ENCODE measurements at places on chromosomes 12 and 14.

GRCh38 chr12:47977046-47977771, 13.8 kb downstream of the TMEM106C start:
- no peak for DNase-seq

- no peak for DNase-seq
Measured at GRCh38 chr14:105864651-105865265, 338.4 kb downstream of the TMEM121 start.

GRCh38 chr14:83017296-83017695, 1483.6 kb upstream of the SEL1L start:
- DNase-seq: no peak

GRCh38 chr14:77556946-77557345, 58.3 kb upstream of the ISM2 start:
- DNase-seq: no peak

DNA sequence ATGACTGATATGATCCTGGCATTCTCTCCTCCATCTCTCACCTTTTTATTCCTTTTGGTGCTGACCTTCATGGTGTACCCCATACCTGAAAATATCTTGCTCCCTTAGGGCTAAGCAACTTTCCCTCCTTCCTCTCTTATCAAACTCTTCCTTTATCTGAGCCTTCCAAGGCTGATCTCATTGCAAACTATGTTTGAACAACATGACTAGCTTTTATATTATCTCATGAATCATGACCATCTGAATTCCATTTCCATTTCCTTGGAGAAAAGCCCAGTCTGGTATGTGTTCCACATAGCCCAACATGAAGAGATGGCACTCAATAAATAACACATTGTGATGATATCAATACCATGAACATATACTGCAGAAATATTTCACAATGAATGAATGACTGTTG, 111.6 kb downstream of the TSPAN8 start:
- no peak for DNase-seq

DNA sequence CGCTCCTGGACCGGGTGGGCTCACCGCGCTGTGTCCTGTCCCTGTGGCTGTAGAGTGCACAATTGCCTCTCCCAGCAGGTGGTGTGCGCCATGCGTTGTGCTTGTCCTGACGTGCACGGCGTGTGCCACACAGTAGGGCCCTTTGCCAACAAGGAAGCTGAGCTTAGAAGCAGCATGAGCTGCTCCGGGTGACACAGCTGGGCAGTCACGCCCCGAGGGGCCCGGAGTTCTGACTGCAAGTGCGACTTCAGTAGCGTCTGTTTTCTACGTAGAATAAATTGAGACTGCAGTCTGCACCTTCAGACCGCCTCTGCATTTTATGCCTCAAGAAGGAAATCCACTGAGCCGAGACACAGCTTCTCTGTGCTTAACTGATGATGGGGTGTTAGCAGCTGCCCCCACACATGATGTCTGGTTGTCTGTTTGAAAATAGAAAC, 81.6 kb downstream of the ADGRD1 start:
- DNase-seq: no peak

GRCh38 chr12:125487336-125487735, 422.1 kb downstream of the AACS start:
- no peak for DNase-seq

DNA sequence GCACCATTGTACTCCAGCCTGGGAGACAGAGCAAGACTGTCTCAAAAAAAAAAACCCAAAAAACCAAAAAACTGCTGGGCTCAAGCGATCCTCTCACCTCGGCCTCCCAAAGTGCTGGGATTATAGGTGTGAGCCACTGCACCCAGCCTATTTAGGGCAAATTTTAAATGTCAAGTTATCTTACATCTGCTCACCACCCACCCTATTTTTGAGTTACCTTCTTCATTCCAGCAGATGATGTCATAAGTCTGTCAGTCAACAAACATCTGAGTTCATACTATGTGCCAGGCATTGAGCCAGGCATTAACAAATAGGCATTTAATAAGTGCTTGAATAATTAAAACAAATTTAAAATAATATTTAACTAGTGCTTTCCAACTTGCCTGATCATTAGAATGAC, 21.5 kb downstream of the BATF start:
- DNase-seq: no peak

- DNase-seq: no peak
Measured at GRCh38 chr12:131135311-131135785, 181.6 kb downstream of the ADGRD1 start.

DNA sequence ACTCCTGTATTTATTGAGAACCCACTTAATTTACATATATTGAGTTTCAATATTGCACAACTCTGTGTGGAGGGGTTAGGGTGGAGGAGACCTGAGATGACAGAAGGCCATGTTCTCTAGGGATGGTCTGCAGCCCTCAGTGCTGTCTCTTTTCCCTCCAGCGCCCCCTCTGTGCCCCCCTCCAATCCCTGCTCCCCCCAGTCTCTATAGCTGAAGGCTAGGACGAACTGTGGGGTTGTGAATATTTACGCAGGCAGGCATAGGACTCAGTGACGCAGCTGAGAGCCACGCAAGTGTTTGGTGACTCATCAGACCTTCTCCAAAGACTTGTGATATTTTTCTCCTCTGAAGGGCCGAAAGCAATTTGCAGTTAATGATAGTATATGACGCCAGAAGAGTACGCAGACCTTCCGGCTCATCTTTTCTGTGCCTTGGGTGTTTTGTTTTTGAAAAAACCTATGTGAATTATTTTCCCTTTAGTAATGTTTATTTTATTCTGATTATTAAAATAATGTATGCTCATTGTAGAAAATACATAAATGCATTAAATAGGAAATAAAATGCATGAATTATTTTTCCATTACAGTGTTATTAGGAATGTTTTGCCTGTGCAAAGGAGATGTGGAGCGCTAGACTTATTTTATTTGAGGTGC, 85.3 kb downstream of the SLC25A47 start:
- DNase-seq: no peak

Measured in stimulated activated CD4-positive, alpha-beta T cell treated with anti-CD3 and anti-CD28 coated beads, Interleukin-1b, Interleukin-23, amount 100 ng/mL, for 1 hour (primary cell).